ENCODE measurements at places on chromosomes 3 and 15.

DNA sequence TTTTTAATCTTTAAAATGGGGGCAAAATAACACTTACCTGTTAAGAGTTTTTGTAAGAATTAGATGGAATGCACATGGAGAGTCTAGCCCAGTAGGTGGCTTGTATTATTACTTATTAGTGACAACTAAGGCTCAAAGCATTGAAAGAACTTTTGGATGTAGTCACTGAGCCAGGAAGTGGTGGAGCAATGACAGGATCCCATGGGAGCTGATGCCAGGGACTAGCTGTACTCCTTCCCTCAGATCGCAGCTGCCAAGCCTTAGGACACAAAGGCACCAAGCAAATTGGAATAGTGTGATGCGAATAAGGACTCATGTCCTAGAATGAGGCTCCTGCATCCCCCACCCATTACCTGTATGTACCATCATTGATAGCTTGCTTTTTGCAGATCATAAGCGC is 370.4 kb upstream of the RGMA start:
- DNase-seq, result no peak

DNA sequence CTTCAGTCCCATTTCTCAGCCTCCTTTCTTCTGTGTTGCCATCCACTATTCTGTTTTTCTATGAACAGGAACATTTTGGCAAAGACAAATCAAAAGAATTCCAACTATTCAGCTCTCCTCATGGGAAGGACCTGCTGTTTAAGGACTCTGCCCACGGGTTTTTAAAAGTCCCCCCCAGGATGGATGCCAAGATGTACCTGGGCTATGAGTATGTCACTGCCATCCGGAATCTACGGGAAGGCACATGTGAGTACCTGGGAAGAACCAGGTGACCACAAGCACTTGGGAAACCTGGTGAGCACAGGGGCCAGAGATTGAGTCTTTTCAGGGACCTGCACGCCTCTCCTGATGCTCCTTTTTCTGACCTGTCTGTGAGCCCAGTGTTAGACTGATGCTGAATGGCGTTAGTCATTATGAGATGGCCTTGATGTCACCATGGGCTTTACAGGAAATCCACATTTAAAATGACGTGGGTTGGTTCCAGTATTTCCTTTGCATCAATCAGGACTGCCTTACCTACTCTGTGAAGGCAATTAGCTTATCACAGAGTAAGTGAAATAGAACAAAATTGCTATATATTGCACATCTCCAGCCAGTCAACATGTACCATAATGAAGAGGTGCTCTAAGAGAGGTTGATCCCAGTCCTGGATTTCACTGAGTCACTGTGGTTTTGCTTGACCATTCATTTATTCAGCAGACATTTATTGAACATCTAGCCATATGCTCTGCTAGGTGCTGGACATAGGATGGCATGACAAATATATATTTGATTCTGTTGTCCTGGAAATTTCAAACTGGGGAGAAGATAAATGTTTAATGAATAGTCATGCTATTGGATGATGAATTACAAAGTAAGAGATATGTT is 11.7 kb downstream of the TF start:
- DNase-seq, result no peak

- DNase-seq, result peak; percentile 5
These were observed 30.4 kb downstream of the ATG3 start for GRCh38 chr3:112531358-112531781.

- no peak for DNase-seq
These were observed 56.9 kb upstream of the MEF2A start for GRCh38 chr15:99508852-99509251.

- no peak for DNase-seq
These were observed 270.2 kb upstream of the TOPAZ1 start for GRCh38 chr3:43971486-43971885.

- DNase-seq, result no peak
These were observed 100.7 kb downstream of the RBMS3 start for GRCh38 chr3:29381595-29381994.

DNA sequence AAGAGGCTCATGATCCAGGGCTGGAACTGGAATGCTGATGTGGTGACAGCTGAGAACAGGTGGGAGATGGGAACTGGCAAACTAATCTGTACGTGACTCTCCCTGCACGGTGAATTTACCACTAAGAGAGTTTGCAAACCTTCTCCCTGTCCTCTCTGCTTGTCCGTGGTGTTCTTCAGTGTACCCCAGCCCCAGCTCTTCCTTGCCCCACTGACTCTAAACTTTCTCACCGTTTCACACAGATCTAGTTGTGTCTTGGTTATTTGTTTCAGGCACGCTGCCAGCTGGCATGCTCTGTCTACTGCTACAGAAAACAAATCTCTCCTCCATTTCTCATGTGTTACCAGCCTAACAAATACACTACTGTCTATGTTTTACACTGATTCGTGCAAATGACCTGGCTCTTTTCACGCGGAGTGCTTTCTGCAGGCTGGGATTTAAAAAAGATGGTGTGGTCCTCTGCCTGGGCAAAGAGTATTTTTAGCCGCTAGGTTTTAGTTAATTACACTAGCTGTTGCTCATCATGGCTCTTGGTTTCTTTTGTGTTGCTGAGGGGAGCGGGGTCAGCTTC is 192.7 kb upstream of the LRIG1 start:
- DNase-seq, result no peak

- no peak for DNase-seq
These were observed 10.3 kb downstream of the PDZRN3 start for GRCh38 chr3:73614419-73614818.

GRCh38 chr15:51341366-51342226 is at the start of gene GLDN:
GLDN (plus strand) TSS chr15:51341655; CDS start chr15:51341685, 30 bp downstream.
- DNase-seq, result no peak

GRCh38 chr3:101828276-101828675 is 21.0 kb upstream of the NFKBIZ start:
- DNase-seq, result no peak

DNA sequence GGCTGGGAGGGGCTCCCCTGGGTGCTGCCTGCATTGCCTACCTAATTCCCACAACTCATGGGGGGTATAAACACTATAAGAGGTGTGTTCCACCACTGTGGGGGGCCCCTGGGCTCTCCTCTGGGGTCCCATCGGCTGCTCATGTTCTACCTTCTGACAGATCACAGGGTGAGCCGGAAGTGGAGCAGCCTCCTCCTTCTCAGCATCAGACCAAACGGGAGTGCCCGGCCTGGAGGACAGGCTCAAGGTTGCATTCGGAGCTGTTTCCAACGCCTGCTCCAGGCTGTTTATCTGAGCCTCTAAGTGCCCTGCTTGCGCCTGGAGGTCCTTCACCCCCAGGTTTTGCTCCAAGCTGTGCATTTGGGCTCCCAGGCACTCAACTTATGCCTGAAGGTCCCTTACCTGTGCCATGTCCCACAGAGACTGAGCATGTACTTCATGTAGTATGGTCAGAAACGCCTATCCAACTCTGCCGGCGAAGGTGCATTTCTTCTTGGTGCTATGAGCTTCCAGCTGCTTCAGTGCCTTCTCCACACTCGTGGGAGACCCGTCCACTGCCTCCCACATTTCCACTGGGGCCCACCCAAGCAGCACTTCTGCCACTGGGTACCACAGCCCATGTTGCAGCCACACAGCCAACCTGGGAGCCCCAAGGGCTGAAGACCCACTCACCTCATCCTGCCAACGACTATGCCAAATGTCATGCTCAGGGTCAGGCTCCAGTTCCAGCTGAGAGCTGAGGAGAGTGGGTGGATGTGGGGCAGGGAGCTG is 232.1 kb downstream of the IGSF11 start:
- no peak for DNase-seq

GRCh38 chr15:83472151-83472550 is 25.0 kb downstream of the SH3GL3 start:
- DNase-seq, result no peak

DNA sequence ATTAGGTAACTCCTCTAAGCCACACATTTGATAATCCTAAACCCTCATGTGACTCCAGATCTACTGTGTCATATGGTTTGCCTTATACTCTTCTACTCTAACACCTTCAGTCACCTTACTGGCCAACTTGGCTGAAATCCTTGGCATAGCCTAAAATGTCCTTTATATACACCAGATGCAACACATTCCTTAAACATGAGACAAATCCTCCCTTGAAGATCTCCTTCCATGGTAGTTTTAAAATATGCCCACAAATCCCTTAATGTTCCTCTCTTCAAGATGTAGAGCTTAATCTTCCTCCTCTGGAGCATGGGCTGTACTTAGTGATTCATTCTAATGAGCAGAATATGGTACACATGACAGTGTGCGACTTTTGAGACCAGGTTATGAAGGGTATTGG is 238.9 kb downstream of the SUCLG2 start:
- no peak for DNase-seq

- DNase-seq, result no peak
These were observed 98.5 kb upstream of the SLC2A2 start for GRCh38 chr3:171125010-171125409.

DNA sequence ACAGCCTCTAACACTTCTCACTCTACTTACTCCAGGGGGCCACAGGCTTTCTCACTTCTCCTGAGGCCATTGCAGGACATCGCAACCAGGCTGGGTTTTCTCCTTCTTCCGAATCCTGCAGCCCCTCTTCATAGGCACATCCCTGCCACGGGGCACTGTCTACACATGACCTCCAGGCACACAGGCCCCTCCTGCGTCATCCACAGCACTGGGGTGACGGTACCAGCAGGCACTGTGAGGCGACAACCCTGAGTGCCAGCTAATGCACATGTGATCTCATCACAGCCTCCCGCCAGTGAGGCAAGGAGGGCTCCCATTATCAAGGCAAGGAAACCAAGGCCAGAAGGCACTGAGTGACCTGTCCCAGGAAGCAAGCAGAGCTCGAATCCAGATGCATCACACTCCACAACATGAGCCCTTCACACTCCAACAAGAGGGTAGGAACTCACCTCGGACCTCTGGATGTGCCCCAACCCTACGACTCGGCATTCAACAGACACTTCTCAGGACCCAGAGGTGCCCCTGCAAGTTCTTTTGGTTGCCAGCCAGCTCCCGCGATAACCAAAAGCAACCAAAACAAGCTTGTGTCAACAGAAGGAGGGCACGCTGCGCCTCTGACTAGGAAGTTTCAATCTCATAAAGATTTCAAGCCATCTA is 16.7 kb downstream of the FAM174B start:
- no peak for DNase-seq

- DNase-seq, result no peak
These were observed 2.8 kb upstream of the SKIL start for GRCh38 chr3:170354760-170355159.

DNA sequence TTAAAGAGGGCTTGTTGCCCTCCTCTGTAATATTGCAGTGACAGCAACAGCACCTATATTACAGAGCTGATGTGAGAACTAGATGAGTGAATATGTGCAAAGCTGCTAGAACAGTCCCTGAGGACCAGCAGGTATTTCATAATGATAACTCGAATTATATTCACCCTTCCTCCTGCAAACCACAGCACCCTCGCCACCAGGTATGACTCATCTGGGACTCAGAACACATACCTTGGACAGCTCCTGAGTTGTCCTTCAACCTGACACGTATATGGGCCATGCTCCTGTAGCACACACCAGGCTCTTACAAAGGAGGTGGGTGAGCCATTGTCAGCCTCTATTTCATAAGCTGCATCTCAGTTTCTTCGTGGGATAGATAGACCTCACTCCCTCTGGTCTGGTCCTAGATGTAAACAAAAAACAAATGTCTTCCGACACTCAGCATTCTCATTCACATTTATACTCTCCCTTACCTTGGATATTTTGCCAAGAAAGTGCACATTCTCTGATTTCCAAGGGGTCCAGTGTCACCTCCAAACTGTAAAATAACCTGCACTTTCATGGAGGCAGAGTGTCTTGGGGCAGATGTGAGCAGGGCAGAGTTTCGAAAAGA is 124.5 kb downstream of the TLE3 start:
- no peak for DNase-seq

Data from left renal pelvis (tissue), 4 donors.